ENCODE measurements at places on chromosomes 1 and 21. TPM values are rescaled to one million over a fixed set of nuclear protein-coding genes. Genes with fewer than 3 reads are reported as not detected.

- no peak for DNase-seq
Observed at GRCh38 chr1:160884579-160884978, 401 bp downstream of the ITLN1 start.

- DNase-seq: no peak
Observed at GRCh38 chr1:238492271-238492670, 601.5 kb upstream of the ZP4 start.

ZMYM1 gene
- 19.4 TPM for total RNA-seq

GDAP2 gene
- total RNA-seq: 5.7 TPM

Data from Caki2 (cell line).